ENCODE measurements at places on chromosomes 16 and 17.

DNA sequence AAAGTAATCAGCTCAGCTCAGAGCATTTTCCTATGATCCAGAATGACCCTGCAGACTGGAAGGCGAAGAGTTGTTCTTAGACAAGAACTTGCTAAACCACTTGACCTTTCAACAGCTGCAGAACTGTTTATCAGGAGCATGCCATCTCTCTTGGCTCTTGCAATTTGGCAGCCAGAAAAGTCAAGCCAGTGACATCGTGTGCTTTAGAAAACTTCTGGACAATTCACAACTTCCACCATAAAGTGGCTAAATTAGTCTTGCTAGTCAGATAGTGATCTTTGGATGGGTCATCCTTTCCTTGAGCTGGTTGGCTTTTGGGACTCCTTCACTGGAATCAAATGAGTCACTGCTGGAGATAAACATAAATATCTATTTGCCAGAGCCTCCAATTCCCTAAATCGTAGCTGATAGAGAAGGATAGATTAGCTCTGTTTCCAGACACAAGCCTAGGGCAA, 146.5 kb downstream of the MAP2K6 start:
- DNase-seq, result no peak

GRCh38 chr17:38578229-38579082, 27.3 kb downstream of the SRCIN1 start:
- DNase-seq, result no peak

- DNase-seq, result no peak
Measured at GRCh38 chr17:69856946-69857345, 218.1 kb upstream of the KCNJ16 start.

DNA sequence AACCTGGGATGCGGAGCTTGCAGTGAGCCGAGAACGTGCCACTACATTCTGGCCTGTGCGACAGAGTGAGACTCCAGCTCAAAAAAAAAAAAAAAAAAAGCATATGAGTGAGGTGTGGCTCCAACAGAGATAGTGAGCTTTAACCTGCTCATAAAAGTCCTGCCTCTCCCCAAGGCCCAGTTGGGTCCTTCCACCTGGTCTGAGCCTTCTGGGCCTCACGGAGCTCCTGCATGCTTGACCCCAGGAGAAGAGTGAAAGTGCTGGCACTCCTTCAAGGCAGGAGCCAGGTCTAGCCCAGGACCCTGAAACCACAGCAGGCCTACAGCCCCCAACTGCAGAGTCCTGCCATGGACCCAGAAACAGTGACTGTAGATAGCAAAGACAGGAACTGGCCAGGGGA, 17.7 kb downstream of the HSD11B2 start:
- DNase-seq, result no peak

DNA sequence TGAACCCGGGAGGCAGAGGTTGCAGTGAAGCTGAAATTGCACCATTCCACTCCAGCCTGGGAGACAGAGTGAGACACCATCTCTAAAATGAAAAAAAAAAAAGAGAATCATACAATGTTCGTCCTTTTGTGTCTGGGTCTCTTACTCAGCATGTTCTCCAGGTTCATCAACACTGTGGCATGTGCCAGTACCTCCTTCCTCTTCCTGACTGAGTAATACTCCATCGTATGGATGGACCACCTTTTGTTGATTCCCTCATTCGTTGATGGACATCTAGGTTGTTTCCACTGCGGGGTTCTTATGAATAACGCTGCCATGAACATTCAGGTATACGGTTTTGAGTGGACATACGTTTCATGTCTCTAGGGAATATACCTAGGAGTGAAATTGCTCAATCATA, 4.1 kb upstream of the HS3ST6 start:
- no peak for DNase-seq

DNA sequence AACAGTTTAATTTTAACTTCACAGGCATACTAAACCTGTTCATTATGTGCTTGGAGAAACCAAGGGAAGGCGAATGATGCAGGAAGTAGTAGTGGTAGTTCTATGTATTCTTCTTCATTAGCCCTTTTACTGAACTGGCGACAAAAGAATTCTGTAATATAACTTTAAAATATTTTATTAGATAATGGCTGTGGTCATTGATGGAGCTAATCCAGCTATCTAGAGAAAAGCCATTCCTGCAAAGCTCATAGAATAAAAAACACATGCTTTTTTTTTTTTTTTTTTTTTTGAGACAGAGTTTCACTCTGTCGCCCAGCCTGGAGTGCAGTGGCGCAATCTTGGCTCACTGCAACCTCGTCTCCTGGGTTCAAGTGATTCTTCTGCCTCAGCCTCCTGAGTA, 23.5 kb downstream of the TANC2 start:
- DNase-seq, result no peak

DNA sequence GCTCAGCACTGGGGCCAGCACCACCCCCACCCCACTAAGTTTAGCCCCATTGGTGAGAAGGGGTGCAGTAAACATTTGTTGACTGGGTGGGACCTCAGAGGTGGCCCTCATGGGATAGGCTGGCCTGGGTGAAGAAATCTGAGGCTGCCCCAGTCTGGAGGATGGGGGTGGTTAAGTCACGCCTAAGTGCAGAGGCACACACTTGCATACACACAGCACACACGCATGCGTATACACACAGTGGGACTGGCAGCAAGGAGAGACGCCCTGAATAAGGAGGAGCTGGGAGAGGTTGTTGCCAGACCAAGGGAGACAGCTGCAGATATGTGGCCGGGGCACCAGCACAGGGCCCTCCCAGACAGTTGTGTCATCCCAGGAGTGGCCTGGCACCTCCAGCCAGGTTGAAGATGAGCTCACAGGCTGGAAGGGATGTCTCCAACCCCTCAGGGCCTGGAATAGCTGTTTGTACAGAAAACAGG, 3.0 kb upstream of the BCAR1 start:
- DNase-seq, result no peak

GRCh38 chr16:49701065-49701685, 154.7 kb downstream of the ZNF423 start:
- DNase-seq, result no peak

DNA sequence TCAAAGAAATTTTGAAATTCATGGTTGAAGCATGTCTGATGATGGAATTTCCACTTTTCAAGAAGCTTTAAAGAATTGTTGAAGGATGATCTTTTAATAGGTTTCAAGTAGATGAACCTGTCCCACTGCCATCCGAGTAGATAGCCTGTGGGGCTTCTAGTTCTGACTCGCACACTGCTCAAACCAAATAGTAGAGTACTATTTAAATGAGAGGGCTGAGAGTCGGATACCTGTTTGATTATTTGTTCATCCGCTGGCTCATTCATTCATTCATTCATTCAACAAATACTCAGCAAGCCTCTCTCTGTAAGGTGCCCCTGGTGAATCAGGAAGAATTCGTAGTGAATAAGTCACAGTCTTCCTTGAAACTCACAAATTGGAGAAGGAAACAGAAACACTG, 108.2 kb upstream of the IRX5 start:
- no peak for DNase-seq

DNA sequence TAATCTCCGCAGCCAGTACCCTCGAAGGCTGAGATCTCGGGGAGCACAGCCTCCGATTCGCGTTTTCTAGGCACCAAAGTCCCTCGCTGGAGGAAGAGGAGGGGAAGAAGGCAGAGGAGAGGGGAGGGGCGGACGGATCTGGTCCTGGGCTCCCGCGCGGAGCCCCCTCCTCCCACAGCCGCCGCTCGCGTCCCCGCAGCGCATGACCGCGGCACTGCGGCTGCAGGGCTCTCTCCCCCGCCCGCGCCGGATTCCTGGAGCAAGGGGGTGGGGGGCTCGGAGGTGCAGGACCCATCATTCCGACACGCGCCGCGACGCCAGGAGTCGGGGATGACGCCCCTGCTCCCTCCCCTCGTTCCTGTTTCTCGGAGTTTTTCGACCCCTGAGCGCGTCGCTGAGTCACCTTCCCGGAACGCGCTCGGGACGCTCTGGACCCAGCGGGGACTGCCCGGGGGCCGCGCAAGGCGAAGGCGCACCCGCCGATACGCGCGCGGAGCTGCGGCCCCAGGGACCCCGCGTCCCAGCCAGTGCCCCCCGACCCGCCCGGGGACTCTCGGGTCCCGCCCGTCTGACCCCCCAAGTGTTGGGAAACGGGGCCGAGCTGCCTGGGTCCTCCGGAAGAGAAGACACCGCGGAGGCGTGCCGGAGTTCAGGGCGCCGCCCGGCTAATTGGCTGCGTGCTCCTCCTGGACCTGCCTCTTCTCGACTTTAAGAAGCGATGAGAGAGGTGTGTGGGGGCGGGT, 1.4 kb upstream of the SPHK1 start:
- peak; percentile 42 for DNase-seq

DNA sequence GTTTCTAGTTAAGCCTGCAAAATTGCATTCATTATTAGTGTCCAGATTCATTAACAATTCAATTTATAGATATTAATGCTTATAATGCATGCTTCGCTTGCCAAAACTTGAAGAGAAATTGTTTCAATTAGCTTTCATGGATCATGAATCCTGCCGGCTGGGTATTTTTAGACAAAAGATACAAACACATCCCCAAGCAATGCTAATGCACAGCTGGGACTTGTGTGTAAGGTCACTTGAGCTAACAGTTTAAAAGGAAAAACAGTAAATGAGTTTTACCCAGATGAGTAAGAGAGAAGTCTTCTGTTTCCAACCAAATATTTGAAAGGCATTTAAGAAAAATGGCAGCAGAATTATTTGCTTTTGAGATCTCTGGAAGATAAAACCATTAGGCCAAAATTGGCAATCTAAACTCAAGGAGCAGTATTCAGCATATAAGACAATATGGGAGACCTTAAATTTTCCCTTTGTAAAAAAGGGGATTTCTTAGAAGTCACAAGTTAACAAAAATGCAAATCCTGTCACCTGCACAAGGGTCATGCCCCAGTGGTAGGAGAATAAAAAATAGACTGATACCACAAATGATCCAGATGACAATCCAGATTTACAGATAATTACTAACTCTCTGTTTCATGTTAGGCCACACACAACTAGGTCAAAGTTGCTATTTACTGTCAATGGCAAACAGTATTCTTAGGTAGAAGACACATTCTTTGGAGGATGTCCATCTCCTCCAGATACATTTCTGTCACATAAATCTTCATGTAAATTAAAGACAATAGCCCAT, 418.4 kb upstream of the PMFBP1 start:
- no peak for DNase-seq

GRCh38 chr16:11296706-11297491, 15.8 kb upstream of the PRM1 start:
- DNase-seq, result no peak

DNA sequence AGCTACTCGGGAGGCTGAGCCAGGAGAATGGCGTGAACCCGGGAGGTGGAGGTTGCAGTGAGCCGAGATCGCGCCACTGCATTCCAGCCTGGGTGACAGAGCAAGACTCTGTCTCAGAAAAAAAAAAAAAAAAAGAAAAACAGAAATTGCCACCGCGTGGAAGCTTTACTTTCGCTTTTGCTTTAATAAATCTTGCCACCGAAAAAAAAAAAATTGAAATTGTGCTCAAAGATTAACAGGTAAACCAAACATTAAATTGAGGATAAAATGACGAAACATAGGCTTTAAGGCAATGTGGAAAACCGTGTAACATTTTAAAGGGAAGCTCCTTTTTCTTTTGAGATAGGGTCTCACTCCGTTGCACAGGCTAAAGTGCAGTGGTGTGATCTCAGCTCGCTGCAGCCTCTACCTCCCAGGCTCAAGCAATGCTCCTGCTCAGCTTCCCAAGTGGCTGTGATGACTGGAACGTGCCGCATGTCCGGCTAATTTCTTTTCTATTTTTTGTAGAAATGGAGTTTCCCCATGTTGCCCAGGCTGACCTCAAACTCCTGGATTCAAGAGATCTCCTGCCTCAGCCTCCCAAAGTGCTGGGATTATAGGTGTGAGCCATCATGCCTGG, 40.1 kb downstream of the ZNF276 start:
- DNase-seq, result no peak
